ENCODE measurements at places on chromosomes 3 and 15.

GRCh38 chr15:42153874-42154211 is 2.6 kb downstream of the PLA2G4F start:
- no peak for DNase-seq

GRCh38 chr3:42670051-42670576 is 15.2 kb upstream of the KLHL40 start:
- no peak for DNase-seq

DNA sequence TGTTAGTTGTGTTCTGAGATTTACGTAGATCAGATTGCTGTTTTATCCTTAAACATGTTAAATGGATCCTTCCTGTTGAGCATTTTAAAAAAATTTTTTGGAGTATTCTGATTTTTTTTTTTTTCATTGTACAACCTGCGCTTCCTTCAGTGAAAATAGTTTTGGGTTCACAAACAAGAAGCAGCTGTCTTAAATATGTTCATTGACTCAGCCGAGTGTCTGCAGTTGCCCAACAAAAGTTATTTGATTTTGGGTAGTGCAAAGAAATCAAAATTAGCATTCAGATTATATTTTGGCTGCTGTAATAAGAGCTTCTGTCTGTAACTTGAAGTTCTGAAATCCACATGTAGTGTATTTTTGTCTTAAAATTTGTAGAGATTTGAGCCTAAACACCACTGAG is 148.2 kb downstream of the BBX start:
- DNase-seq = no peak

- DNase-seq = no peak
Measured at GRCh38 chr15:80416702-80417101, 12.5 kb downstream of the ARNT2 start.

Measured in stimulated activated CD4-positive, alpha-beta T cell treated with anti-CD3 and anti-CD28 coated beads, Interleukin-2, amount 100 ng/mL, for 24 hours (primary cell).